ENCODE measurements at places on chromosomes 16 and 17.

GRCh38 chr17:64459284-64459747 is 10.4 kb downstream of the MILR1 start:
- no peaks in the 10 kb centered on the region for H3K36me3 ChIP-seq
- no peak for DNase-seq
- H3K27ac ChIP-seq: no peak overlapping the region

GRCh38 chr17:74220946-74221818 is 7.8 kb downstream of the TTYH2 start:
- peaks cover 7% of the 10 kb centered on the region for H3K36me3 ChIP-seq
- no peaks in the 10 kb centered on the region for H3K27me3 ChIP-seq

GRCh38 chr16:82660966-82661365 is 34.2 kb downstream of the CDH13 start:
- peaks cover 52% of the 10 kb centered on the region for H3K4me1 ChIP-seq
- H3K36me3 ChIP-seq: no peaks in the 10 kb centered on the region
- no peak overlapping the region for H3K27ac ChIP-seq
- DNase-seq: no peak

DNA sequence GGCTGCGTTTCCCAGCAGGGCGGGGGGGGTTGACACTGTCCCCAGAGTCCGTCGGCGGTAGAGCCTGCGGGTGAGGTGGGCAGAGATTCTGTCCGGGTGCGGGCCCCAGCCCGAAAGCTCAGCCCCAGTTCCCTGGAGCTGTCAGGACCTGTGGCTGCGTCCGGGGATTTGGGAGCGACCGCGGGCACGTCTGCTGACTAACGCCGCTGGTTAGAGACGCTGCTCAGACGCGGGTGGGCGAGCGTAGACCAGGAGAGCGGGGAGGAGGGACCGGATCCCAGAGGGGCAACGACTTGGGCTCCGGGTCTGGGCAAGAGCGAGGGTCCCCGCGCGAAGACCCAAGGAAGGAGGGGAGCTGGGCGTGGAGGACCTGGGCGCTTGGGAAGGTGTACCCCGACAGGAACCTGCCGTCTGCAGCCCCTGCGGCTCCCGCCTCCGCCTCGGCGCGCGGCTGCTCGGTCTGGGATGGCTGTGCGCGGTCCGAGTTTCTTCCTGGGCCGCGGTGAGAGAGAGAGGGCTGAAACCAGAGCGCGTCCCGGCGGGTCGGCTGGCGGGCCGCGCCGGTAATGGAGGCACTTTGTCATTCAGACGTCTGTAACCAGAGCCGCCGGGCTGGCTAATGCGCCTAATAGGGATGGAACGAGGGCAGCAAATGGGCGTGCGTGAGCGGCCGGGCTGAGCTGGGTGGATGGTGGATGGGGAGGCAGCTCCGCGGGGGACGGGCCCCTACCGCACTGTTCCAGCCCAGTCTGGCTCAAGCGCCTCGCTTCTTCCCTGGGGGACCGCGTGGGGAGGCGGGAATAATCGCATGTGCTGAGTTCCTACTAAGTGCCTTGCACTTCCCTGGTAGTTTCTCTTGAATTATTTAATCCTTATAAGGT is 2.3 kb downstream of the NGFR start:
- H3K27ac ChIP-seq: no peak overlapping the region
- peaks cover 34% of the 10 kb centered on the region for H3K4me1 ChIP-seq
- no peaks in the 10 kb centered on the region for H3K36me3 ChIP-seq
- peaks cover 38% of the 10 kb centered on the region for H3K27me3 ChIP-seq
- DNase-seq: peak; percentile 14

GRCh38 chr16:88759245-88759975 is 25.6 kb downstream of the PIEZO1 start:
- DNase-seq: peak; percentile 62
- H3K27me3 ChIP-seq: no peaks in the 10 kb centered on the region
- no peaks in the 10 kb centered on the region for H3K36me3 ChIP-seq
- H3K4me1 ChIP-seq: peaks cover 73% of the 10 kb centered on the region
- H3K27ac ChIP-seq: peak overlapping the region; percentile 32

GRCh38 chr17:58969156-58969555 is 137.5 kb downstream of the TRIM37 start:
- no peaks in the 10 kb centered on the region for H3K36me3 ChIP-seq
- H3K27ac ChIP-seq: no peak overlapping the region
- H3K27me3 ChIP-seq: no peaks in the 10 kb centered on the region
- H3K4me1 ChIP-seq: peaks cover 4% of the 10 kb centered on the region

GRCh38 chr16:8814095-8814806 is 16.6 kb downstream of the PMM2 start:
- no peaks in the 10 kb centered on the region for H3K27me3 ChIP-seq
- H3K27ac ChIP-seq: no peak overlapping the region
- H3K36me3 ChIP-seq: peaks cover 71% of the 10 kb centered on the region
- no peak for DNase-seq
- peaks cover 13% of the 10 kb centered on the region for H3K4me1 ChIP-seq

DNA sequence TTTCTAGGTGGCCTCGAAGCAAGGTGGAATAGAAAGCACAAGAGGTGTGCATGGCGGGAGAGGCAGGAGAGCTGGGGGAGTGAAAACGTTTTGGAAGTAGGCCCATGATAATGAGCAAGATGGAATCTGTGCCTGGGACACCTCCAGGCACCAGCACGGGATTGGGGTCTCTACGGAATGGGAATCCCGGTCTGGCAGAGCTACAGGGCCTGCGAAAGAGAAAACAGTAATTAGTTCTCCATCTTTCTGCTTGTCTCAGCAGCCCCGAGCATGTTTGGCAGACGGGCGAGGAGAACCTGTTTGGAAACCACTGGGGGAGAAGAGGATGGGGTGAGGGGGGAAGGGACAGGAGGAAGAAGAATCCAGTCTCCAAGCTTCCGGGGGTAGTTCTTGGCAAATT is 258.7 kb downstream of the SOX9 start:
- no peaks in the 10 kb centered on the region for H3K4me1 ChIP-seq
- no peak for DNase-seq
- H3K36me3 ChIP-seq: no peaks in the 10 kb centered on the region
- no peak overlapping the region for H3K27ac ChIP-seq
- H3K4me3 ChIP-seq: no peak overlapping the region

- peaks cover 80% of the 10 kb centered on the region for H3K36me3 ChIP-seq
- H3K27ac ChIP-seq: no peak overlapping the region
- peaks cover 2% of the 10 kb centered on the region for H3K4me1 ChIP-seq
- no peaks in the 10 kb centered on the region for H3K27me3 ChIP-seq
These were observed 68.2 kb downstream of the MYO18A start for GRCh38 chr17:29111816-29112499.

GRCh38 chr17:36942019-36942599 is 4.8 kb downstream of the LHX1 start:
- no peak for DNase-seq

DNA sequence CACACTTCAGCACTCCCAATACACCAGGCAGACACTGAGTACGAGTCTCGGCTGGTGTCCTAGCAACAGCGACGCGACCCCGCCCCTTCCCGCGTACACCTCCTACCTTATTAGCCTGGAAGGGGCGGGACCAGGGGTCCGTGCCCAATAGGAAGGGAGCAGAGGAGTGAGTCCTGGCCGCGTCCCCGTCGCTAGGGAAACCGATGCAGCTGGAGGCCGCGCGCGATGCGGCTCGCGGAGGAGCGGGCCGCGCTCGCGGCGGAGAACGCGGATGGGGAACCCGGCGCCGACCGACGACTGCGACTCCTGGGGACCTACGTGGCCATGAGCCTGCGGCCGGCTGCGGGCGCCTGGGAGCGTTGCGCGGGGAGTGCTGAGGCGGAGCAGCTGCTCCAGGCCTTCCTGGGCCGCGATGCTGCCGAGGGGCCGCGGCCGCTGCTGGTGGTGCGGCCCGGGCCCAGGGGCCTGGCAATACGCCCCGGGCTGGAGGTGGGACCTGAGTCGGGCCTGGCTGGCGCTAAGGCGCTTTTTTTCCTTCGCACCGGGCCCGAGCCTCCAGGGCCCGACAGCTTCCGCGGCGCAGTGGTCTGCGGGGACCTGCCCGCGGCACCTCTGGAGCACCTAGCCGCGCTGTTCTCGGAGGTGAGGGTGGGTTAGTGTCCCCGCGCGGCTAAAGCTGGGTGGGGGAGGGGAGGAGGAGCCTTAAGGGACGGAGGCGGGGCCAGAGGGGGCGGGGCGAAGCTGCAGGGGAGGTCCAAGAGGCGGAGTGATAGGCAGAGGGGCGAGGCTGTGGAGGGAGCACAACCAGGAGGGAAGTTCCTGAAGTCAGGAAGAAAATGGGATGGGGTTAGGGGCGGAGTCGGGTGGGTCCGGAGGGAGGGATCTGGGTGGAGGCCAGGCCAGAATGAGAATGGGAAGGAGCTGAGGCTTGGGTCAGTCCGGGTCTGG is at the start of gene DNAH9:
DNAH9 (plus strand) TSS at position 197 of the 948 bp plus-strand sequence; CDS start at position 226, 29 bp downstream.
- H3K36me3 ChIP-seq: no peaks in the 10 kb centered on the region
- H3K27me3 ChIP-seq: no peaks in the 10 kb centered on the region
- H3K4me3 ChIP-seq: no peak within 1 kb of the TSS
- DNase-seq: no peak

- no peak overlapping the region for H3K4me3 ChIP-seq
- H3K27me3 ChIP-seq: no peaks in the 10 kb centered on the region
- no peaks in the 10 kb centered on the region for H3K36me3 ChIP-seq
- H3K27ac ChIP-seq: no peak overlapping the region
- H3K4me1 ChIP-seq: peaks cover 25% of the 10 kb centered on the region
These were observed 520.7 kb downstream of the MAF start for GRCh38 chr16:79079656-79080420.

Data from CD4-positive, alpha-beta memory T cell (primary cell).